Naive thymus-derived CD8-positive, alpha-beta T cell (primary cell): ENCODE measurements at places on chromosomes 4 and X. TPM values are rescaled to one million over a fixed set of nuclear protein-coding genes. Genes with fewer than 3 reads are reported as not detected.

- no peak for DNase-seq
- no peaks in the 10 kb centered on the region for H3K4me1 ChIP-seq
- no peak overlapping the region for H3K4me3 ChIP-seq
Observed at GRCh38 chr4:182549356-182549755, 306.2 kb downstream of the TENM3 start.

- H3K36me3 ChIP-seq = no peaks in the 10 kb centered on the region
- no peaks in the 10 kb centered on the region for H3K27me3 ChIP-seq
- H3K4me3 ChIP-seq = no peak overlapping the region
Observed at GRCh38 chrX:81392396-81392795, 190.5 kb downstream of the SH3BGRL start.

GRCh38 chr4:101027721-101028120 lies 319.6 kb downstream of the PPP3CA start:
- H3K4me1 ChIP-seq = no peaks in the 10 kb centered on the region
- no peak overlapping the region for H3K27ac ChIP-seq
- no peak overlapping the region for H3K4me3 ChIP-seq
- DNase-seq = no peak

DNA sequence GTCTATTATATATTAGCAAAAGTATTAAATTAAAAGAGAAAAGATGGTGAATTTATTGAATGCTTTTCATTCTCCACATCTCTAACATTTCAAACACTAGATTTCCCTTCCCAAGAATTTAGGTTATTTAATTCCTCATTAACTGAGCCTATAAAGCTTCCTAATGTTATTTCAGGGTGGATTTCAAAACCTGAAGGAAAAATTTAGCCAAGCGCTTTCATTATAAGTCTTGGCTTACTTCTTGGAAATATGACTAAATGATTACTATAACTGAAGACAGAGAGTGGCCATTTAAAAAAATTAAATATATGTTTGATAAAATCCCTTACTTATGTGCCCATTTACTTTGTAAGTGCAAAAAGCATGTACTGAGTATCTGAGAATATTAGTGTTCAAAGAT lies 141.8 kb upstream of the ARSJ start:
- H3K27me3 ChIP-seq = no peaks in the 10 kb centered on the region
- H3K4me1 ChIP-seq = no peaks in the 10 kb centered on the region
- no peak for DNase-seq
- peaks cover 2% of the 10 kb centered on the region for H3K36me3 ChIP-seq
- no peak overlapping the region for H3K27ac ChIP-seq
- no peak overlapping the region for H3K4me3 ChIP-seq

DNA sequence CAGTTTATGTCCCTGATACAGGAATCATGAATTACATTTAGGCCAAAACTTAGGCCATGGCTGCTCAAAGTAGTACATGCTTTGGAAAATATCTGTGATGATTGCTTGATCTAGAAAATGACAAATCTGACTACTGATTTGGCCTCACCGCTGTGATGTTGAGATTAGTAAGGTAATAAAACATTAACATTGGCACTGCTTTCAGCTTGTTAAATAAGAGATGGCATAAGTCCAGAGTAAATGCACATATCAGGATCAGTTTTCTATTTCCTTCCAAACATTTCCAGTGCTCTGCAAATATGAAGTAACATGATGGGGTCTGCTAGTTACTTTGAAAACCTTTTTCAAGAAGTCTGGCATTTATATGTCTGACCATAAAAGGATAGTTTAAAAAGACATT lies 687.3 kb upstream of the ACTRT1 start:
- no peaks in the 10 kb centered on the region for H3K36me3 ChIP-seq
- no peak overlapping the region for H3K27ac ChIP-seq
- no peak overlapping the region for H3K4me3 ChIP-seq
- H3K4me1 ChIP-seq = no peaks in the 10 kb centered on the region
- H3K27me3 ChIP-seq = no peaks in the 10 kb centered on the region
- DNase-seq = no peak

DNA sequence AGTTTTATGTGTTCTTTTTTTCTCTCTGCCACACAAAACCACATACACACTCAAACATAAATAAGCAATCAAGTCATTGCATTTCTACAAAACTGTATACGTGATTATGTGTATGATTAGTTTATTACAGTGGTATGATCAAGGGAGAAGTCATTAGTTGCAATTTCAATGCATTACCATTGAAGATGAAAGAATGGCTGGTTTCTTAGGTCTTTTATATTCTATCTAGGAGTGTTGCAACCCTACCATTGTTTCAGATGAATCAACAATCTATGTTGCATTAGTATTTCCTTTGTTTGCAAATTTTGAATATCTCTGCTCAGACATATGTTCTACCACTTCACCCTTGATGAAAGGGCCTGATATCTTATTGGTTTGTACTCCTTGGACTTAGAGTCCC lies 6.8 kb downstream of the ANXA3 start:
- no peaks in the 10 kb centered on the region for H3K27me3 ChIP-seq
- no peaks in the 10 kb centered on the region for H3K4me1 ChIP-seq
- H3K36me3 ChIP-seq = no peaks in the 10 kb centered on the region
- no peak overlapping the region for H3K27ac ChIP-seq

DNA sequence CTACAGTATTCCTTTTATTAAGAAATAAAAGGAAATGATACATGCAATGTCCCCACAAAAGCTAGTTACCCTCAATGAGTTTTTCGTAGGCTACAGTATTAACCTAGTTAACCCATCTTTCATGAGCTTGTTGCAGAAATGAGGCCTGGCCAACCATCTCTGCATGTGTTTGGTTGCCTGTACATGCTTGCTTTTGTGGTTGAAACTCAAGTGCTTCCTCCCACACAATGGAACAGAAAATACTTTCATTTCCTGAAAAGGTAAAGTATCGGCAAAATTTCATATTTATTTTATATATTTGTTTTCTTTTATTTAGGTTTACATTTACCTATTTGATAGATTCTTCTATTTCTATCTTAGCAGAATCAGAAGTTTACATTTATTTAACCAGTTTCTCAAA lies 214.6 kb upstream of the FAM241A start:
- no peaks in the 10 kb centered on the region for H3K36me3 ChIP-seq
- peaks cover 3% of the 10 kb centered on the region for H3K4me1 ChIP-seq
- peaks cover 8% of the 10 kb centered on the region for H3K27me3 ChIP-seq
- H3K27ac ChIP-seq = no peak overlapping the region

DNA sequence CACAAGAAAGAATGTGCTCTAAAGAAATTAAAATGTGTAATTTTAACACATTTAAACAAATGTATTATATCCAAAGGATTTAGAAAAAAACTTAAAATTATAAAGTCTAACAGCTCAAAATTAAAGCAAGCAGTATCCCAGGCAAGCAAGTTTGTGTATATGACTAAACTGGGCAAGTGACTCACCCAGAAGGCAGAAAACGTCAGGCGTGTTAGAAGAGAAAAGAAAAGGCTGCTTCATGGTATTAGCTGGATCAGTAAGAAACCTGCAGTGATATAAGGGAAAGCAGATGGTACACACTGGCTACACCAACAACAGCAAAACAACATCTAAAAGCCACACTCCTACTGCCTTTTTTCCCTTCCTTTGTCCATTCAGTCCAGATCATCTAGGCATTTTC lies 250.6 kb upstream of the NDST3 start:
- H3K27ac ChIP-seq = no peak overlapping the region
- H3K36me3 ChIP-seq = no peaks in the 10 kb centered on the region
- no peak for DNase-seq
- no peaks in the 10 kb centered on the region for H3K4me1 ChIP-seq
- no peaks in the 10 kb centered on the region for H3K27me3 ChIP-seq
- no peak overlapping the region for H3K4me3 ChIP-seq

Gene TLR6
- 4.1 TPM for total RNA-seq

Gene SLC7A11
- 0.30 TPM for total RNA-seq

Gene CABS1
- not detected for total RNA-seq

Gene APLN
- not detected for total RNA-seq

Gene SYTL5
- total RNA-seq = not detected

Gene MTTP
- not detected for total RNA-seq

Gene HPSE
- total RNA-seq = 5.3 TPM

Gene NPNT
- not detected for total RNA-seq
